ENCODE measurements at places on chromosomes 4 and X. TPM values are rescaled to one million over a fixed set of nuclear protein-coding genes. Genes with fewer than 3 reads are reported as not detected.

NXF2B gene
- not detected for total RNA-seq

DCX gene
- not detected for total RNA-seq

QDPR gene
- total RNA-seq: 94.3 TPM

MAOB gene
- 34.0 TPM for total RNA-seq

PABPC5 gene
- total RNA-seq: 0.17 TPM

GRCh38 chr4:1880332-1880731, 9.1 kb downstream of the NSD2 start:
- peaks cover 17% of the 10 kb centered on the region for H3K4me1 ChIP-seq
- no peak overlapping the region for H3K4me3 ChIP-seq
- no peaks in the 10 kb centered on the region for H3K27me3 ChIP-seq
- H3K27ac ChIP-seq: peak overlapping the region; percentile 62

- no peaks in the 10 kb centered on the region for H3K4me1 ChIP-seq
- H3K27me3 ChIP-seq: no peaks in the 10 kb centered on the region
- H3K36me3 ChIP-seq: no peaks in the 10 kb centered on the region
- H3K27ac ChIP-seq: no peak overlapping the region
- no peak for DNase-seq
- no peak overlapping the region for H3K4me3 ChIP-seq
These were observed 138.4 kb downstream of the PARM1 start for GRCh38 chr4:75071317-75071716.

DNA sequence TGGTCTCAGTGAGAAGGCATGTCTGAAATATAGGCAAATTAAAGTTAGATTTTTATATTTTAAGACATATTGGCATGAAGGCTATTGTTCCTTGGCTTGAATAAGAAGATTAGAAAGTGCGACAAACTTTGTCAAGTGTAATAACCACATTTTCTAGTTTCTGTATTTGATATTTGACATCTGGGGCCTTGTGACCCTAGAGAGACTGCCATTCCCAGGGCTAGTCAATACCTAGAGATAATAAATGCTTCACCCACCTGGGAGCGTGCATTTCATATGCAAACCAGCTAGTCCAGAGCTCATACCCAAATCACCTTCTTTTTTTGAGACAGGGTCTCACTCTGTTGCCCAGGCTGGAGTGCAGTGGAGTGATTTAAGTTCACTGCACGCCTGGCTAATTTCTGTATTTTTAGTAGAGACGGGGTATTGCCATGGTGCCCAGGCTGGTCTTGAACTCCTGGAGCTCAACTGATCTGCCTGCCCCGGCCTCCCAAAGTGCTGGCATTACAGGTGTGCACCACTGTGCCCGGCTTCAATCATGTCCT, 62.6 kb downstream of the COQ2 start:
- no peak overlapping the region for H3K27ac ChIP-seq
- H3K4me1 ChIP-seq: no peaks in the 10 kb centered on the region
- no peak for DNase-seq
- no peaks in the 10 kb centered on the region for H3K36me3 ChIP-seq
- no peak overlapping the region for H3K4me3 ChIP-seq

DNA sequence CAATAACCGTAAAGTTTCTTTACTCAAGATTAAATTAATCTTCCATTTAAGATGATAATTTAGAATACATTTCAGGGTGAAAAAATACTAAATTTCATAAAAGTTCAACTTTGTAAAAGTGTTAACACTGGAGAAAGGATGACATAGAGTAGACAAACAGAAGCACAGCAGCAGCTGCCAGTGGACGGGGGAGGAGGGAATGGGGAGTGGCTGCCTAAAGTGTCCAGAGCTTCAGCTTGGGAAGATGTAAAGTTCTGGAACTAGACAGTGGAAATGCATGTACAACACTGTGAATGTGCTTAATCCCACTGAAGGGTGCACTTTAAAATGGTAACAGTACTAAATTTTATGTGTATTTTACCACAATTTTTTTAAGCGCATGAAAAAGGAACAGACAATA, 39.9 kb downstream of the RELL1 start:
- H3K27ac ChIP-seq: peak overlapping the region; percentile 64
- no peaks in the 10 kb centered on the region for H3K36me3 ChIP-seq
- H3K4me3 ChIP-seq: no peak overlapping the region
- no peak for DNase-seq

DNA sequence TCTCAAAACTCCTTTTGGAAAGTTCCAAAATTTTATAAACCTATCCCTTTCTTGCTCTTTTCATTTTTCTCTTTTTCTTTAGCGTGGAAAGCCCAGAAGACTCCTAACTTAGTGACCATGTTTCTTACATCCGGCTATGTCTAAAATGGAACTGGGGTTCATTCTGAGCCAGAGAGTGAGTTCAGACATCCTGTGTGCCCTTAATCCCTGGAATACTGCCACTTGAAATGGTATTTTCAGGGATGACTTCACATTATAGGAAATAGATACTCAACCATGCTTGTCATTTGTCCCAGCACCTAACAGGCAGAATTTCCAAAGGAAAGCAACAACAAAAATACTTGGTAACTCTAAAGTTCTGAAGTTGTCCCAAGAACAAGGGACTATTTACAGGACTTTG, 379.6 kb downstream of the ARHGAP24 start:
- no peaks in the 10 kb centered on the region for H3K36me3 ChIP-seq
- DNase-seq: no peak
- no peak overlapping the region for H3K4me3 ChIP-seq
- no peak overlapping the region for H3K27ac ChIP-seq
- no peaks in the 10 kb centered on the region for H3K27me3 ChIP-seq
- H3K4me1 ChIP-seq: no peaks in the 10 kb centered on the region

- peaks cover 22% of the 10 kb centered on the region for H3K36me3 ChIP-seq
- peak overlapping the region; percentile 77 for H3K27ac ChIP-seq
- H3K27me3 ChIP-seq: no peaks in the 10 kb centered on the region
- DNase-seq: no peak
- peak overlapping the region; percentile 80 for H3K4me3 ChIP-seq
- H3K4me1 ChIP-seq: peaks cover 18% of the 10 kb centered on the region
These were observed 361 bp downstream of the TMEM128 start for GRCh38 chr4:4247696-4248028.

DNA sequence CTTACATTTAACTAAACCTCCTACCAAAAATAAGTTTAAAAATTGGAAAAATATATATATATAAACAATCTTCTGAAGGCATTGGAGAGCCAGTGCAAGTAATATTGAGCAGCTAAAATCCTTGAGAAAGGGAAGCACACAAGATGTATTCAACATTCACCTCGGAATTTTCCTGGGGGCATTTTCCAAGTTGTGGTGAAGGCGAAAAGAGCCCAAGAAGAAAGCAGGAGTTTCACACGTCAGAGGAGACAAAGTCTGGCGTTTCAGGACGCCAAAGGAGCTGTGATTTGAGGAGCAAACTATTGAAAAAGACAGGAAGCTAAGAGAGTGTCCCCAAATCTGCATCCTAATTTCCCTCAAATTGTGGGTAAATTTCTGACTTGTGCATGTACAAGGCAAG, 9.1 kb upstream of the GASK1B start:
- H3K4me3 ChIP-seq: no peak overlapping the region
- peaks cover 3% of the 10 kb centered on the region for H3K27me3 ChIP-seq
- no peaks in the 10 kb centered on the region for H3K4me1 ChIP-seq
- H3K27ac ChIP-seq: no peak overlapping the region
- no peaks in the 10 kb centered on the region for H3K36me3 ChIP-seq

- no peaks in the 10 kb centered on the region for H3K27me3 ChIP-seq
- H3K36me3 ChIP-seq: peaks cover 1% of the 10 kb centered on the region
- no peak overlapping the region for H3K27ac ChIP-seq
These were observed 91.2 kb downstream of the LRP2BP start for GRCh38 chr4:185304541-185304940.

DNA sequence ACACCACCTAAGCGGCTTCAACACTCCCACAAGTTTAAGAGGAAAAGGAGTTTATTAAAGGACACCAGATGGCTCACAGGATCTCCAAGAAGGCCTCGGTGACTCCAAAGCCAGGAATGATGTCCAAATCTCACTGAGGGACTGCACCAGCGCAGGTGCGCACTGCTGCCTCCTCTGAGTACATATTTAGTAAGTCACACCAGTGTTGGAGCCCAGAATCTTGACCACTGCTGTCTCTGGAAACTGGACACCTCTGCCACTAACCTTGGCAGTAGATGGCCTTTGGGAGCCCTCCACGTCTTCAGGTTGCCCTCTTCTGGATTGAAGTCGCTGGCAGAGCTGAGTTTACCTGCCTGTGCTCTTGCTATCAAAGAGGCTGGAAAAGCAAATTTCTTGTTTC, 10.1 kb upstream of the RS1 start:
- H3K4me3 ChIP-seq: no peak overlapping the region
- no peak for DNase-seq
- no peaks in the 10 kb centered on the region for H3K36me3 ChIP-seq
- no peak overlapping the region for H3K27ac ChIP-seq

DNA sequence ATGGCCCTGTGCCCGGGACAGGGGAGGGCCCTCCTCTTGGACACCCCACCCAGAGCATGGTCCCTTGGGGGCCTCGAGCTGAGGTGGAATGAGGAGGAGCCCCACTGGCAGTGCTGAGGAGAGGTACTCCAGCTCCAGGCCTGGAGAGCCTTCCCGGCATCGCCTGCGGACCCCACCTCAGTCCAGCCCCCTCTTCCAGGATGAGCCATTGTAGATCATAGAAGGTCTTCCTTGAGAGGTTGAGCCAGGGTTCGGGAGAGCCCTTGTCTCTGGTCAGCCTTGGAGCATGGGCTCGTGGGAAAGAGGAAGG, 16.9 kb downstream of the SMIM10L2A start:
- DNase-seq: no peak
- no peaks in the 10 kb centered on the region for H3K27me3 ChIP-seq
- no peak overlapping the region for H3K4me3 ChIP-seq
- H3K36me3 ChIP-seq: no peaks in the 10 kb centered on the region

- H3K36me3 ChIP-seq: no peaks in the 10 kb centered on the region
- DNase-seq: no peak
- no peak overlapping the region for H3K4me3 ChIP-seq
- no peaks in the 10 kb centered on the region for H3K27me3 ChIP-seq
- no peaks in the 10 kb centered on the region for H3K4me1 ChIP-seq
These were observed 857.9 kb upstream of the HTR2C start for GRCh38 chrX:113726009-113726408.

DNA sequence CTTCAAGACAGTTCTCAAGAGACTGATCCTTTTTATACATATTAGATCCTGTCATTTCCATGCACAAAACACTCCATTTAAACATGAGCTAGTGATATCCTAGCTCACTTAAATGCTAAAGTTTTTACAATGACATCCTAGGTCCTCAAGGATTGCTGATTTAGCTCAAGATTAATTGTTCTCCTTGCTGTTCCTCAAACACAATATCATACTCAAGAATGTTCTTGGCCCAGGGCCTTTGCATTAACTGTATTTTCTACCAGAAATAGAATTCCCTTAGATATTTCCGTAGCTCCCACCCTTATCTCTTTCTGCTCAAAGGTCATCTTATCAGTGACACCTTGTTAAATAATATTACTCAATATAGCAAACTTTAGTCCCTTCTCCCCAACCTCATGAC, 270.1 kb downstream of the GALNTL6 start:
- no peak for DNase-seq
- no peaks in the 10 kb centered on the region for H3K36me3 ChIP-seq
- no peak overlapping the region for H3K27ac ChIP-seq
- H3K4me1 ChIP-seq: no peaks in the 10 kb centered on the region

- H3K27ac ChIP-seq: no peak overlapping the region
- H3K27me3 ChIP-seq: no peaks in the 10 kb centered on the region
- H3K36me3 ChIP-seq: no peaks in the 10 kb centered on the region
- DNase-seq: no peak
- H3K4me1 ChIP-seq: no peaks in the 10 kb centered on the region
- H3K4me3 ChIP-seq: no peak overlapping the region
These were observed 414.8 kb downstream of the OPHN1 start for GRCh38 chrX:68018248-68019203.

DNA sequence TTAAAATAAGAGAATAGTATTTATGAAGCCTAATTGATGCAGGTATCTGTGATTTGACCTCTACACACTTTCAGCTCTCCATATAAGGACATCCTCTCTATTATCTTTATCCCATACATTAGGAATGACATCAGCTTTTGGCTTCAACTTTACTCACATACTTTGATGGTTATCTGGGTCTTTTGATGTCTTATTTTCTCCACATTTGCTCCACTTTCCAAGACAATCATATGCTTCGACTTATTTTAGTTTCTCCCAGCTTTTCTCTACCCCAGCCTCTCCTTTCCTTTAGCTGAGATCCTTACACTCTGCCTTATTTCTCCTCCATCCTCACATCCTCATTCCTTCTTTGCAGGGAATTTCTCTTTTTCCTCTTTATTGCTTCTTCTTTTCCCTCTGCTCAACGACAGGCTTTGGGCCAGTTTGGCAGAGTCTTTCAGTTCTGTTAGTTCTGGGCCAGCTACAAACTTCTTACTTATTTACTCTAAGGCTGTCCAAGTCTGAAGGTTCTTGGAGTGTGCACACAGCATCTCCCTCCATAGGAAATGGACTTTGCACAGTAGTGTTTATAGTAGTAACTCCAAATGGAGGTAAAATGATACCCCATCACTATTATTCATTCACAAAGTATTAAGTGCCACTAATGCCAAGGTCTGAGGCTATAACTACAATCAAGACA, 50.5 kb downstream of the SLC4A4 start:
- no peak overlapping the region for H3K27ac ChIP-seq
- DNase-seq: no peak
- H3K4me3 ChIP-seq: no peak overlapping the region
- H3K27me3 ChIP-seq: no peaks in the 10 kb centered on the region

- H3K36me3 ChIP-seq: no peaks in the 10 kb centered on the region
- H3K4me1 ChIP-seq: no peaks in the 10 kb centered on the region
- no peaks in the 10 kb centered on the region for H3K27me3 ChIP-seq
- no peak for DNase-seq
These were observed 94.5 kb upstream of the IL13RA1 start for GRCh38 chrX:118632862-118633261.

DNA sequence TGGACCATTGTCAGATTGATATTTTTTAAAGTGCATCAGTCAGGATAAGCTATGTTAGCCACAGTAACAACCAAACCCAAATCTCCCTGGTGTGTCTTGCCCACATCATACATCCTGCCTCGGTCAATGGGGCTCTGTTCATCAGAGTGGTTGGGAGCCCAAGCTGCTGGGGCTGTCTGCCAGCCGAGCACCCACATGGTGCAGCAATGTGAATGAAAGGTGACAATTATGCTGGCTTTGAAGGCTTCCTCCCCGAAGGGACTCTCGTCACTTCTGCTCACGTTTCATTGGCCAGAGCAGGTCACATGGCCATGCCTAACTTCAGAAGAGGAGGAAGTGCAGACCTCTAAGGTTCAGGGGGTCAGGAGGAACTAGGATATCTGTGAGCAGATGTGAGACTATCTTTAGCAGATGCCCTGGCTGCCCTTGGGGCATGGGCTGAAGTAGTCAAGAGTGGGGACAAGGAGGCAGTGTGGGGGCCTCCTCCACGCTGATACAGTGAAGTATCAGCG, 1.3 kb upstream of the JAKMIP1 start:
- H3K36me3 ChIP-seq: no peaks in the 10 kb centered on the region
- H3K4me1 ChIP-seq: peaks cover 3% of the 10 kb centered on the region
- H3K27ac ChIP-seq: no peak overlapping the region
- H3K4me3 ChIP-seq: no peak overlapping the region
- DNase-seq: no peak
- H3K27me3 ChIP-seq: peaks cover 26% of the 10 kb centered on the region

All from liver (tissue), 10 donors.